ENCODE measurements at places on chromosomes 7 and 10.

- DNase-seq: no peak
Observed at GRCh38 chr10:5606864-5607263, 59.5 kb downstream of the ASB13 start.

DNA sequence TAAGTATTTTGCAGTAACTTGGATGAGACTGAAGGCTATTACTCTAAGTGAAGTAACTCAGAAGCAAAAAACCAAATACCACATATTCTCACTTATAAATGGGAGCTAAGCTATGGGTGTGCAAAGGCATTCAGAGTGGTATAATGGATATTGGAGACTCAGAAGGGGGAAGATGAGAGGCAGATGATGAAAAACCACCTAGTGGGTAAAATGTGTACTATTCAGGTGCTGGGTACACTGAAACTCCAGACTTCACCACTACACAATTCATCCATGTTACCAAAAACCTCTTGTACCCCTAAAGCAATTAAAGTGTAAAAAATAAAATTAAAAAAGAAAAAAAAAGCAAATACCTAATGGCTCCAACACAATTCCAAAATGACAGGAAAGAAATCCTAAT is 351.7 kb downstream of the NXPH1 start:
- DNase-seq: no peak

- no peak for DNase-seq
Observed at GRCh38 chr7:140209866-140210609, 33.3 kb upstream of the KDM7A start.

DNA sequence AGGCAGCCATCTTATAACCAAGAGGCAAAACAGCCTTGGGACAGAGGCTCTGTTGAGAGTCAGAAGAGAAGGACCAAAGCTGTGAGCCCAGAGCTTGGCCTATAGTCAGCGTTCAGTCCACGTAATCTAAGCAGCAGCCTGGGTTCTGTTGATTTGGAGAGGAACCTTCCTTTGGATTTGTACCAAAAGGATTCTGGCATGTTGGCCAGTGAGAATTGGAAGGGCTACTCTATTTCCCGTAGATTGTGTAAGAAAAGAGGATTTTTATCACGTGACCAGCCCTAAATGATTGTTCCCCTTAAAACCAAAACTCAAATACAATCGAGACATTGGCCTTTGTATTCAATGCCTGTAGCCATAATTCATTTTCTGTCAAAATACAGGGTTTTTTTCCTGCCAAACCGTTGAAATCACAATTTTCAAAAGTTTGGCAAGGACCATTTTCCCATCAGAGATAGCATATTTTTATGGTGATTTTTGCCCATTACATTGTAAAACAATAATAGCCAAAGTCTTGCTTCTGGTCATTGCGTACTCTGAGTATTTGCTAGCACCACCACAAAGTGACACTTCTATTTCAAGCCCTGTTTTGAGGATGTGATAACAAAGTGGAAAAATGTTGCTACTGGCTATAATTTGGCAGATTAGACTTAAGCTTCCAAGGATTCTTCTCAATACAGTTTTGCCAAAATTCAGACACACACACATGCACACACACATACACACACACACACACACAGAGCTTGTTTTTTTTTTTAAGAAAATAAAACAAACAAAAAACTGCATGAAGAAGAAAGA is 23.1 kb upstream of the BMPER start:
- DNase-seq: no peak

- no peak for DNase-seq
Observed at GRCh38 chr7:815284-816216, 16.7 kb upstream of the SUN1 start.
